T-helper 22 cell (primary cell): ENCODE measurements at places on chromosomes 1 and 21.

- DNase-seq: no peak
Measured at GRCh38 chr1:45266151-45266801, 59.9 kb upstream of the ZSWIM5 start.

DNA sequence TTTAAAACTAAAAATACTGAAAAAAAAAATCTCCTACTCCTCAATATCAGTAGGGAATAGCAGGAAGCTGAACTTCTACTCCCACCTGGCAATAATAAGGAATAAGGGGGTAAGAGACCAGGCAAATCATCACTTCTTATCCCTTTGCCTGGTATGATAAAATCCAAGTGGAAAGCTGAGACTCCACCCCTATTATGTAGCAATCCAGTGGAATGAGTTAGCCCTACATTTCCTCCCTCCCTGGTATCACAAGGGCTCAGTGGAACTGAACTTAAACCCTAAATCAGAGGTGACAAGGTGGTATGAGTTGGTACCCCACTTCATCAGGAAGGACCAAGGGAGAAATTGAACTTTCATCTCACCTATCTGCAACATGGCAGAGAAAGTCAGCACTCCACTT lies 25.7 kb downstream of the TRIM33 start:
- no peak for DNase-seq

DNA sequence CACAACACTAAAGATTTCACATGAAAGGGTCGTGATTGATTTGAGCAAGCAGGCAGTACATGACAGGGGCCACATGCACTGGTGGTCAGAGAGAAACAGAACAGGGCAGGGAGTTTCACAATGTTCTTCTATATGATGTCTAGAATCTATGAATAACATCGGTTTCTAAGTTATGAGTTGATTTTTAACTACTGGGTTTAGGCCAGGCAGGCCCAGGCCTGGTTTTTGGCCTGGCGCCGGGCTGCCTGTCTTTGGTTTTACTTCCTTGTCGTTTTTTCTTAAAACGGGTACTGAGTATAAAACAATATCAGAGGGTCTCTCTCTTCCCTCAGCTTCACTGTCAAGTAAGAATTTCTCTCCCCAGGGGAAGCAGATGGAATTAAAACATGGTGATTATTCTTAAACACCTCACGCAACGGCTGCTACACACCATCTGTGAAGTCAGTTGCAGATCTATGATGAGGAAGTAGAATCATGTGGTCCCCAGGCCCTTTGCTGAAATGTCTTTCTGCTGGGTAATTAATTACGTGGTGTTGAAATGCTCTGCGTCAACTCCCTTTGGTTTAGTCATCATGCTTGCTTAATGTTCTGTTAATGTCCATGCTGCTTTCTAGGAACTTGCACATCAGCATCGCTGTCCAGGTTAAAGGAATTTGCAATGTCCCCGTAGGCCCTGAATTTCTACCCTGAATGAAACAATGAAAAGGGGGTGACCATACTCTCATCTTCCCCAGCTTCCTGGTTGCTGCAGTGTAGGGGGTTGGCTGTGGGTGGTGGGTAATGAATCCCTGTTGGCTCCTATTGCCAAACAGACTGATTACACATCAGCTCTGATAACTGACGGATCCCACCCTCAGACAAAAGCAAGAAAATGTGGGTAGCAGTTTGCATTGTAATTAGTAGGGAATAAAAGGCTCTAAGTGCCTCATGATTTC lies 70.3 kb downstream of the SERINC2 start:
- no peak for DNase-seq

DNA sequence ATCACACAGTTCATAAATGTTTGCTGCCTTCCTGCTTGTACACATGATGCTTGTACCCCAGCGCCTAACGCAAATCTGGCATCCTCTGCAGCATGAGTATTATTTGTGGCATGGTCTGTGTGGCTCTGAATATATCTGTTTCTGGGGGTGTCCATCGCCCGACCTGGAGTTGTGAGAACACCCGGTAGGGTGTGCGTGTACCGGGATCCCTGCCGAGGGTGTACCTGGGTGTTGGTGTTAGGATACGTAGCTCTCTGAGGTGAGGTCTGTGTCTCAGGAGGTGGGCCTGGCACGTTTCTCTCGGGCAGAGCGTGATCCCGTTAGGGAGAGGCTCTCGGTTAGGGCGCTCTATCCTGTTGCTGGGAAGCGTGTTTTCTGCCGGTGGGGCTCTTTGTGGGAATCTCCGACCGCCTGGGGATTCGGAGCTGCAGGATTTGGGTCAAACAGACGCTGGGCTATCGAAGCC lies 10.4 kb upstream of the CDC20 start:
- DNase-seq: no peak

DNA sequence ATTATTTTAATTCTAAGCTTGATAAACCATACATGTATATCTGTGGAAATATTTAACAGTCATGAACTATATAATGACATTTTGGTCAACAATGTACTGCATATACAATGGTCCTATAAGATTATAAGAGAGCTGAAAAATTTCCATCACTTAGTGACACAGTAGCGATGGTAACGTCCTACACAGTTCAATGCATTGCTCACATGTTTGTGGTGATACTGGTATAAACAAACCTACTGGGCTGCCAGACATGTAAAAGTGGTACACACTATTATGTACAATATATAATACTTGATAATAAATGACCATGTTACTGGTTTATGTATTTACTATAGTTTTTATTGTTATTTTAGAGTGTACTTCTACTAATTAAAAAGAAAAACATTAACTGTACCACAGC lies 841.9 kb downstream of the LTN1 start:
- DNase-seq: no peak

DNA sequence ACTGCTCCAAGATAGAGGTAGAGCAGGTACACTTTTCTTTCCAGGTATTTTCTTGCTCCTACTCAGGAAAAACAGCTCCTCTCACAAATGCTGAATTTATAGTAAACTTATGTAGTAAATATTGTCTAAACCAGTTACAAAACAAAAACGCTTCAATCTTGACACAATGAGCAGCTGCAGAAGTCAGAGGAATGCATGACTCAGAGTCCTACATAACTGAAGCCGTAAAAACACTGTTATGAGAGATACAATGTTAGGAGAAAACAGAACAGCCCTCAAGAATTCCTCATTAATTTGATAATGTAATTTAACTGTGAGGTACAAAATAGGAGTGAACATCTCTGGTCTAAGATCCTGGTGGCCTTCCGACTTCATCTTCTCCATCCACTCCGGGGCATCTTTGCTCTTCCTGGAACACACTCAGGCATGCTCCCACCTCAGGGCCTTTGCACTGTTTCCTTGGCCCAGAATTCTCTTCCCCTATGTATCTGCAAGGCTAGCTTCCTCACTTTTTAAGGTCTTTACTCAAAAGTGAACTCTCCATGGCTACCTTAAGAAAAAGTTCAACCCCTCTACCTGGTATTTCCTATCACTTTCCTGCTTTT lies 138.5 kb downstream of the SLC45A1 start:
- no peak for DNase-seq

- DNase-seq: no peak
Measured at GRCh38 chr1:64933296-64934070, 32.9 kb downstream of the JAK1 start.

DNA sequence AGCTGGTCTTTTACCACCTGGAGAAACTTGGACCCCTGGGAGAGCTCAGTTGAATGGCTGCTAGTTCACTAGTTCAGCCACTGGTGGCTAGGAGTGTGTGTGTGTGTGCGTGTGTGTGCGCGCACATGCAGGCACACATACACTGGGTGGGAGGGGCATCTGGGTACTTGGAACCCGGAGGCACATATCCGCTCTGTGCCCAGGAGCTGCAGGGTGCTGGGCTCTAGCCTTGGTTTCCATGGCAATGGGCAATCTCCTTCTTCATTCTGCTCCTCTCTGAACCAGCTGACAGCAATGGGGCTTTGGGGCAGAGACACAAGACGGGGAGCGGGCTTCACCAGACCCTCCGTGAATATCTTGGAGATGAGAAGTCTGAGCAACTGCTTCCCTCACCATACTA lies 87.1 kb upstream of the DISP3 start:
- no peak for DNase-seq

DNA sequence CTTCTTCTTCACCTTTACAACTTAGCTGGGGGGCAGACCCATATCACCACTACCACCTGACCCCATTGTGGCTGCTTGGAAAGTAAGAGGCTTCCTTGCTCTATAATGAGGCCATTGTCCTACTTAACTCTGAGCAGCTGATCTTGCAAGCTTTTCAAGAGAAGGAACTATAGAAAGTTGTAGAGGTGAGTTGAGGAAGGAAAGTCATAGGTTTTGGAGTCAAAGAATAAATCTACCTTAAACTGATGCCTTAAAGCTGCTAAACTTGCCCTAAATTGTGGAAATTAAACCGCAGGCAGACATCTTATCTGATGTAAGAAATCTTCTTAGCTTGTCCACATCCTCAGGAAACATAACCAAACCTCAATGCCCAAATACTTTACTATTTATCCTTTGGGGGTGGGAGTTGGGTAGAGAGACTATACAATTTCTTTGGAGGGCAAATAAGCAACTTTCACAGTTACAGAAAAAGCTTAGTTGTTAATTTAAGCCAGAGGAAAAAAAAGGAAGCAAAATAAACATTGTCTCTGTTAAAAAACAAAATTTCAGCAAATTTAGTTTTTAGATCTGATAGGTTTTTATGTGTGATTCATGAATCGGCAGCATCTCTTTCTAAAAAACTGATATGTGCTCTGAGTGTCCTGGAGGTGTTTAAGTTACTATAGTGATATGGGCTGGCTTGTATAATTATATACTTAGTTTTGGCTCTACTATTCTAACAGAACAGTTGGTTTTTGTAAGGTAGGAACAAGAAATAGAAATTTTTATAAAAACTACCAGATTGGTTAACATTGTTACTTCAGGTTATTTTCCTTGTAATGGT lies 4.7 kb downstream of the IL23R start:
- DNase-seq: peak; percentile 17

DNA sequence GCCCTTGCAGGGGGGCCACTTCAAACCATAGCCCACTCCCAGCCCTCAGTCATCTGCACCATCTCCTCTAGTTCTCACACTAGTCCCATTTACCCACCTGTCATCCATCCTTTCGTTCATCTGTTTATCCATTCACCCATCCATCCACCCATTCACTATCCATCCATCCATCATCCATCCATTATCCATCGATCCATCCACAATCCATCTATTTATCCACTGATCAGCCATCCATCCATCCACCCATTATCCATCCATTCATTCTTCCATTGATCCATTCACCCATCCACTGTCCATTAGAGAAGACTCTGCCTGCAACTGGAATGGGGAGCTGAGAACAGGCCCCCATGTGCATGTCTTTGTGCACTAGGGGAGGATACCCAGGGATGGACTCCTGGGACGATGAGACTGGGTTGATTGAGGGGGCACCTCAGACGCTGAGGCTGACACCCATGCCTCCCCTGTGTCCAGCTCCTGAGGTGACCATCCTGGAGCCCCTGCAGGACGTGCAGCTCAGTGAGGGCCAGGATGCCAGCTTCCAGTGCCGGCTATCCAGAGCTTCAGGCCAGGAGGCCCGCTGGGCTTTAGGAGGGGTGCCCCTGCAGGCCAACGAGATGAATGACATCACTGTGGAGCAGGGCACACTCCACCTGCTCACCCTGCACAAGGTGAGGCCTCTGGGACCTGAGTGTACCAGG lies 97.9 kb downstream of the TRIM11 start:
- no peak for DNase-seq

DNA sequence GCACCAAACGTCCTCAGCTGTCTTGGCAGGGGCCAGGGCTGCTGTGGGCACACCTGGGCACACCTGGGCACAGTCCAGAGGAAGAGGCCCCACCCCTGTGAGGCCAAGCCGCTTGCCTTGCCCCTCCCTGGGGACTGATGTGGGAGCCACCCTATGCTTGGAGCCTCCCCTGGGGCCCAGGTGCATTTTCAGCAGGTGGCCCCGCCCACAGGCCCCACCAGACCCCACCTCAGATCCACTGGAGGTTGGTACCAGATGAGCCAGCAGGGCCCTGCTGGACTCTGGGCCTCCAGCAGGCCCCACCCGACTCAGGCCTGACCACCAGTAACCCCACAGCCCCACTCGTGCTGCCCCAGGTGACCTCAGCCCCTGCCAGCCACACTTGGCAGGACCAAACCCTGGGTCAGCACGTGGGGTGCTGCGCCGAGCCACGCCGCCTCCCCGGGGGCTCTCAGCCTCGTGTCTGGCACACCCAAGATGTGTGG lies 8.8 kb downstream of the SLC19A1 start:
- DNase-seq: no peak

- DNase-seq: no peak
Measured at GRCh38 chr1:19762175-19762779, 37.4 kb downstream of the TMCO4 start.
